Activated CD4-positive, alpha-beta T cell treated with anti-CD3 and anti-CD28 coated beads, Interleukin-2, amount 10 ng/mL, durations not matched to agents 24 days and 14 days (primary cell): ENCODE measurements at places on chromosomes 12 and 14.
A peak's percentile ranks its signal among the peaks of the same experiment; 100 is the strongest.

DNA sequence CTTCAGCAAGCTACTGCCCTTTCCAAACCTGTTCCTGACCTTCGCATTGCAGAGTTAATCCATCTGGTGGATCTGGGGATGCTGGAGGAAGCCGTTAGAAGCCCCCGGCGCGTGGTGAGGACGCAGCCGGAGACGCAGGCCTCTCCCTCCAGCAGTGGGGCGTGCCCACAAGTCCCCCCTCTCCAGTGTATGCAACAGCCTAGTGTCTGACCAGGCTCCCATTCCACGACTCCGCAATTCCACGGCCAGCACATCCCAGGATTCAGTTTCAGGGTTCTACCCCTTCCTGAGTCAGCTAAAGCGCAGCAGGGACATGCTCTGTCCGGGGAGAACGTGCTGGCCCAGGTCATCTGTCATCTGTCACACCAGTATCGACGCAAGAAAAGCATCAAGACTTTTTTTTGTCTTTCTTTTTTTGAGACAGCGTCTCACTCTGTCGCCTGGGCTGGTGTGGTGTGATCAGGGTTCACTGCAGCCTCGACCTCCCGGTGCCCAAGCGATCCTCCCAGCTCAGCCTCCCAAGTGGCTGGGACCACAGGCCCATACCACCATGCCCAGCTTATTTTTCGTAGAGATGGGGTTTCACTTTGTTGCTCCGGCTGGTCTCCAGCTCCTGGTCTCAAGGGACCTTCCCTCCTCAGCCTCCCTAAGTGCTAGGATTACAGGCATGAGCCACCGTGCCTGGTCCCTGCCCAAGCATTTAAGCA lies 8.0 kb upstream of the DYNC1H1 start:
- DNase-seq = no peak

GRCh38 chr14:41773536-41774279 lies 167.0 kb downstream of the LRFN5 start:
- no peak for DNase-seq

- no peak for DNase-seq
Observed at GRCh38 chr14:28299227-28299626, 467.4 kb upstream of the FOXG1 start.

DNA sequence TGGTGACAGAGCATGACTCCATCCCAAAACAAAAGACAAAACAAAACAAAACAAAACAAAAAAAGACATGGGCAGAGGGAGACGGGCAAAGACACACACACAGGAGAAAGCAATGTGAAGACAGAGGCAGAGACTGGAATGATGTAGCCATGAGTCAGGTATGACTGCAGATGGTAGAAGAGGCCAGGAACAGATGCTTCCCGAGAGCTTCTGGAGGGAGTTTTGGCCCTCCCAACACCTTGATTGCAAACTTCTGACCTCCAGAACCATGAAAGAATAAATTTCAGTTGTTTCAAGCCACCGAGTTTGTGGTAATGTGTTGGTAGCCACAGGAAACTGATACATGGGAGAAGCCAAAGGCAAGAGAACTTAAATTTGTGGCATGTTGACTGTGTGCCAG lies 27.1 kb downstream of the VWF start:
- no peak for DNase-seq

DNA sequence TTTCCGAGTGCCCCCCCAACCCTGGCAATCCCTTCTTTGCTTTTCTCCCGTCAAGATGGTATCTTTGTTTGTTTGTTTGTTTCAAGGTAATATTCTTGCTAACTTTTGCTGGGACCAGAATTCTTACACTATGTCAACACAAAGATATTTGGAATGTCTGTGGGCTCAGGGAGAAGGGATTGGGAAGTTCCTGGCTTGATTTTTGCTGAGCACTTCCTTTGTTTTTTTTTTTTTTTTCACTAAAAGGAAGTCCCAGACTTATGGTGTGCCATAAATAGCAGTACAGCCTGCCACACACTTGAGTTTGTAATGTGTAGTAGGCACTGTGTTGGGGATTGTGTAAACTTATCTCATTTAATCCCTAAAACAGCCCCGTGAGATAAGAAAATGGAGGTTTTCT lies 11.2 kb upstream of the RNU6-7 start:
- DNase-seq = no peak

- DNase-seq = no peak
Observed at GRCh38 chr12:29110506-29111442, 38.3 kb upstream of the FAR2 start.

GRCh38 chr12:132236129-132236929 lies 92.1 kb downstream of the NOC4L start:
- no peak for DNase-seq

DNA sequence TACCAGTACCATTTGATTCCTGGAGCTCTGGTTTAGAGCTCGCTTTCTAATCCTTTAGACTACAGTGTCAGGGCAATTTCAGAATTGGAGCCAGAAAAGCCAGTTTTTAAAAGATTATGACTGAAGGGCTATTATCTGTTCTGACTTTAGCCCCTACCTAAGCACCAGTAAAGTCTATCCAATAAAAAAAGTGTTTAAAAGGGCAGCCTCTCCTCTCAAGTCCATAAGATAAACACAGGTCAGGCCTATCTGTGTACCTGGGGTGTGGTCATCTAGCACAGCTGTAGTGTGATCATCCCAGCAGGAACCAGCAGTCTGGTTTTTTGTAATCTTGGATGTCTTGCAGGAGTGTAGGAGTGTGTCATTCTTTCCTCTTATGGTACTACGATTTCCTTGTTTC lies 6.6 kb downstream of the APPL2 start:
- no peak for DNase-seq

GRCh38 chr12:116382686-116383530 lies 105.4 kb upstream of the MED13L start:
- DNase-seq = no peak

DNA sequence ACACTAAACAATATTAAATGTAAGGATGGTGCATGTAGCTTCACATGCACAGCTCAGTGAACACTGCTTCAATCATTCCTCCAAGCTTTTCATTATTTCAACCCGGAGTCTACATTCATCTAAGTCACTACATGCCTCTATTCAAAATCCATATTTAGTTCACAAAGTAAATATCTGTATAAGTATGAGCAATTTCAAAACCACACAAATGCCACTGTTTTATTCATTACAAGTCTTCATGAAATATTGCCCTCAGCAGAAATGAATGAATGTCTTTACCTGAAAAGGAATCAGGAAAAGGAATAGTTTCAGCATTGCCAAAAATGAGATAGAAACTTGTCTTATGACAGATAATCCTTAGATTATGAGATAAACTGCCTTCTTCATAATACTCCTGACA lies 149.4 kb downstream of the SLC38A4 start:
- no peak for DNase-seq

DNA sequence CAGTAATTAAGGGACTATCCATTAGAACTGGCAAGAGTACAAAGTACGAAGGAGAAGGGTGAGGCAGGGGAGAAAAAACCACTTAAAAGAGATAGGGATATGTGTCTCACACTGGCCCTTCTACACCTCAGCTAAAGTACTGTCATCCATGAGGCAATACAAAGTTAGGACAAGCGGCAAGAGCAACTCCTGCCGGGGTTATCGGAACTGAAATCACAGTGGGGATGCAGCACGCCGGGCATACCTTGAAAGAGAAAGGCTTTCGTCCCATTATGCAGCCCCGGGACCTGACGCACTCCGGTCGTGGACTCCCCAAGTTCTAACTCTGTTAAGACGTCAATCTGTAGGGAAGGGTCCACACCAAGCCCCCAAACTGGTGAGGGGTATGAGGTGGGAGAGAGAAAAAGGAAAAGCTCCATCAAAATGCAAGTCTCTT lies 1.1 kb downstream of the NELL2 start:
- peak; percentile 76 for DNase-seq

DNA sequence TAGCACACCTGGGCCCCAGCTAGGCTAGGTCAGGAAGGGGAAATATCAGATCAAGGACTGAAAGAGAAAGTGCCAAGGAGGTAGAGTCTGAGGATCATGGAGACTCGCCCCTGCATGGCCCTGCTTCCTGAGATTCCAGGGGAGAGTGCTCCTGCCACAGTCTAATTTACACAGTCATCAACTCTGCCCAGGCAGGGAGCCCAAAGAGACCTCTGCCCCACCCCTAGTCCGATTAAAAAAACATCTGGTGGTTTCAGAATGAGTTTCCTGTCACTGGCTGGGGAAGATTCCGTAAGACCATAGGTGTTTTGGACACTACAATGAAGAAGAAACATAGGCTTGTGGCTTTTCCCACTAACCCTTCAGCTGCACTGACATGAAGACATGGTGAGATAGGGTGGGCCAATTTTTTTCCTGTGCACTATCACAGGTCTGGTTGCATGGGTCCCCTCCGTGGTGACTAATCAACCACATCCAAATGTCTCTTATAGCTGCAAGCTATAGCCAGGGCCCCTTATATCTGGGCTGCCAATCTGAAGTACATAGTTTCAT lies 31.5 kb upstream of the GZMB start:
- peak; percentile 83 for DNase-seq

DNA sequence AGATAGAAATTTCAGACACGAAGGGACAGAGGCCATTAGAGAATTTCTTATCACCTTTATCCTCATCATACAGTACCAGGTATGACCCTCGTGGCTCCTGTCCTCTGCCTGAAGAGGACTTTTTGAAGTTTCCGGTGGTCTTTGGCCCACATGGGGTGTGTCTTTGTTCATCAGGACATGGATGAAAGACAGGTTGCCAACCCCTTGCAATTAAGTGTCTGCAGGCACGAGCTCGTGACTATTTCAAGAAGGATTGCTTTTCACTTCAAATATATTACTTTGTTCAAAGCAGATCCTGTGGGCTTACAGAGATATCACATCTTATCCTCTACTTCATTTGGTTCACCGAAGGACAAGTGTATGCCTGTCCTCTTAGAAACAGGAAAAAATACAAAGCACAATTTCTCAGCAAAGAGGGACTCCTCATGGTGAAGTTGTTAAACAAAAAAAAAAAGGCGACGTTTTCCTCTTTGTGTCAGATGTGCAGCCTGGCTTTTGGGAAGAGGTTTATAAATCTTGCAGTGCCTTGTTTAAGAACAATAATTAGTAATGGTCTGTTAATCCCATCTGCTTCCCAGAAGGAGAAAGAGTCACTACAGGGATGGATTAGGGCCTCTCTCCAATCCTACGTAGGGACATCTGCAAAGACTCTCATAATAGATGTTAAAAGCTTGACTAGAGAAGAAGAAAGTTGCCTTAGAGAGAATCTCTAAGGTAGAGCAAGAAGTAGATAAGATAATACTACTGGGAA lies 13.5 kb upstream of the FAM234B start:
- DNase-seq = no peak

DNA sequence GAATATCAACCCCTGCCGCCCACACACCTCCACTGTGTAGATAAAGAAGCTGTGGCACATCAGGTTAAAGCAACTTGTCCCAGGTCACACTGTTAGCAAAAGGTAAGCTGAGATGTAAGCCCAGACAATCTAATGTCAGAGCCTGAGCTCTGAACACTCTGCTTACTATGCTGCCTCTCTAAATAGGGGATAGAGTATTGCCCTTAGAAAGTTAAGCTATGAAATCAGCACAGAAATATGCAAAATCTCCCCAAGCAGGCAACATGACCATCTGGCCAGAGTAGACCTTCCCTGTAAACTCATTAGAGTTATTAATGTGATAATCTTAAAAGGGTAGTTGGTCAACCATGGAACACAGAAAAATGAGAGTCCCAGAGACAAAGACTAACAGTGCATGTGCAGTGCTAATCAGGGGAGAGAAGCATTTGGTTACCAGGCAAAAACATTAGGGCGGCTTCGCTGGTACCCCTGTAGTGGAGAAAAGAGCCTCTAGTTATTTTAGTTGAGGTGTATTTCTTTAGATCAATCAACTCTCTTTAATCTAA lies 171.0 kb downstream of the BTG1 start:
- no peak for DNase-seq

DNA sequence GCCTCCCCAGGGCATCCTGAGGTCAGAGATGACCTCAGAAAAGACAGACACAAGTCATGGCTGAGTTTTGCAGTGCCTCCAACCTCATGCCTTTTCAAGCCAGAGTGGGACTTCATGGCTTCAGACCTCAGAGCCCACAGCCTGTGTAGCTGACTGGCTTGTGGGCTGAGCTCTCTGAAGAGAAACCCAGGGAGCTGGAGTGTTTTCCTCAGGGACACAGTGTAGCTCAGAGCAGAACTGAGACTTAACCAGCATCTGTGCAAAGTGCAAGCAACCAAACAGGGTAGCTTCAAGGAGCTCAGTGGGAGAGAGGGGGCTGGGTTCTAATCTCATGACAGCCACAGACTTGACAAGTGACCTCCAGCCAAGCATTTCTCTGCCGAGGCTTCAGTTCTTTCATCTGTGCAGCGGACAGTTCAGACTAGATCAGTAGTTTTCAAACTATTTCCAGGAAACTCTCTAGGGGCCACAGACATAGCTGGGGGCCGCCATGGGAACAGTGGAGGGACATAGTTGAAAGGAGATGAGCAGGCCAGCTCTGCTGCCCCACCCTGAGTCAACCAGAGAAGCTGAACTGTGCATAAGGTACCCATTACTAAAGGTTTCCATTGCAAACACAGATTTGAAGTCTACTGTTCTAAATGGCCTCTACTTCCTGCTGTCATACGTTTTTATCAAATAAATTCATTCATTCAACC lies 80.0 kb downstream of the LGMN start:
- DNase-seq = no peak

GRCh38 chr12:1910468-1910867 lies 8.0 kb downstream of the CACNA2D4 start:
- no peak for DNase-seq

- DNase-seq = peak; percentile 84
Observed at GRCh38 chr12:111404362-111405148, 1.2 kb upstream of the SH2B3 start.

GRCh38 chr12:79360286-79360685 lies 330.5 kb downstream of the PAWR start:
- no peak for DNase-seq

DNA sequence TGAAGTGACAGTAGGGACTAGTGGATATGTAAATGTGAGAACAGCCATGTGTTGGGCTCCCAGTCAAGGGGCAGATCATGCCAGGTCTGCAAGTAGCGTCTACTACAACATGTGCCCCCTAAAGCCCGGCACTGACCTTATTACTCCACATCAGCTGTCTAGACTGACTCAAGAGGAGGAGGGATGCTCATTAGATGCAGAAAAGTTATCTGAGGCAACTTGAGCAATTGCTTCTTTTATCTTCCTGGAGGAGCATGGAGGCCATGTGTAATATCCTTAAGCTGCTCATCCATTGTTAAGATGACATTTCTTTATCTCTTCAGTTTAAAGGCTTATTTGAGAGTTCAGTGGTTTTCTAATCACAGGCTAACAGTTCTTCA lies 404.7 kb upstream of the FLRT2 start:
- DNase-seq = no peak

GRCh38 chr14:46322730-46323403 lies 328.7 kb downstream of the RPL10L start:
- no peak for DNase-seq

DNA sequence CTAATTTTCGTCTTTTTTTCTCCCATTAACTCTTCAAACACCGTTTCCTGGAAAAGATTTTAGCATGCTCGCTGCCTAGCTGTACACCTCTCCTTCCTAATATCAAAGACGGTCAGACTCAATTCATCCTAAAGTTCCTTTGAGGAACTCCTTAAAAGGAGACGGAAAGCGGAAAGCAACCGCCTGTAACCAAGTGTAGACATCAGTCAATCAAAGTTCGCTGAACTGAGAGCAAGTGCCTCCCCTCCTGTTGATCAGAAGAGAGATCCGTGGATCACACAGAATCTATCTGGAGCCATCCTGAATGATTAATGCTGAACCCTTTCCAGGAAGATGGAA lies 412 bp upstream of the TEP1 start:
- peak; percentile 81 for DNase-seq

GRCh38 chr14:102442241-102443211 lies 67.0 kb downstream of the ANKRD9 start:
- DNase-seq = no peak

- DNase-seq = no peak
Observed at GRCh38 chr12:92105110-92105509, 40.5 kb downstream of the BTG1 start.

GRCh38 chr12:154058-154457 lies 59.9 kb downstream of the SLC6A12 start:
- no peak for DNase-seq
